ENCODE measurements at places on chromosomes 7 and 10.

- DNase-seq = no peak
These were observed 107.9 kb upstream of the FRMD4A start for GRCh38 chr10:14438576-14438975.

DNA sequence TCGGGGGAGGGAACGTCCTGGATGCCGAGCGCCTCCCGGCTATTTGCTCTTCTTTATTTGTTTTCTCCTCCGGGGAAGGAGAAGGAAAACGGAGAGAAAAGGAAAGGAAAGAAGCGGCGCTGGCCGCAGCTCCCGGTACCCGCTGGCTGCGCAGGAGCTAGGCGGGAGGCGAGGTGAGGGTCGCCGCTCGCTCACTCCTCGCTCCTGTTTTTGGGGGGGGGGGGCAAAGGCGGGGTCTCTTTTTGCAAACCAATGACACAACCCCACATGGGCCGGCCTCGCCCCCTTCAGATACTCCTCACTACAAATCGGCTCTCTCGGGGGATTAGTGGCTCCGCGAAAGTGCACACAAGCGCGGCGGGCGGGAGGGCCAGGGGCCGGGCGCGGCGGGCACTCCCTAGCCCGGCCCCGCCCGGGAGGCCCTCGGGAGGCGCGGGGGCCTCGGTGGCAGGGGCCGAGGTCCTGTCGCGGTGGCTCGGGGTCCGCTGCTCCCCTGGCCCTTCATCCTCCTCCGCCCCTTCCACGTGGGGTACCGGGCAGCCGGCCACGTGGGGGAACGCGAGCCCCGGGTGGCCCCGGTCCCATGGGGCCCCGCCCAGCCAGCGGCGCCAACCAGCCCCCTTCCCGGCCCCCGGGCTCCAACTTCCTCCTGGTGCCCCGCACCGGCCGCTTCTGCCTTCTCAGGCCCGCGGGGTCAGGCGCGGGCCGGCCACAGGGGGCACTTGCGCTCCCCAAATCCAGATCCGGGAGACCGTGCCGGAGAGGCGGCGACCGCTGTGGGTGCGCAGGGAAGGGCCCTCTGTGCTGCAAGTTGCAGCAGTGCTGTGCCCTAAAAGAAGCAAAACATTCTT lies 718 bp upstream of the CTBP2 start:
- DNase-seq = no peak

DNA sequence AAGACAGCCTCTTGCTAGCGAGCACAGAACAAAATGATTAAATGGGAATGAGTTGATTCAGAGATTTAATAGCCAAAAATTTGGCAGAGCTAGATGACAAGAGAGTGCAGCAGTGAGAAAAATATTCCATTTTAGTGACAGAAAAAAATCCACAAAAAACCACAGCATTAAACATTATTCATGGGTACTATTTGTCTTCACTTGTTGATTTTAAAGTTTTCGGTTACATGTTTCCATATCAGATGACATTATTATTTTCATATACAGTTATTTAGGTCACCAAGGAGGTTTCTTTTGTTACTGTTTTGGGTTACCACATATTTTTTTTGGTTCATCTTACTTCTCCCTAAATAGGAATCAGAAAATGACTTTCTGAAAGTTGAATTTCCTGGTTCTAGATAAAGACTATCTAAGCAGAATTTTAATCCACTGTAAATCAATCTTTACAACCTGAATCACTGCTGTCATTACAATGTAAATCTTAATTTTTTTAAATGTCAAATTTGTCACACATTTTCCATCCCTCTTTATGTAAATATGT lies 87.9 kb downstream of the SVIL start:
- no peak for DNase-seq

DNA sequence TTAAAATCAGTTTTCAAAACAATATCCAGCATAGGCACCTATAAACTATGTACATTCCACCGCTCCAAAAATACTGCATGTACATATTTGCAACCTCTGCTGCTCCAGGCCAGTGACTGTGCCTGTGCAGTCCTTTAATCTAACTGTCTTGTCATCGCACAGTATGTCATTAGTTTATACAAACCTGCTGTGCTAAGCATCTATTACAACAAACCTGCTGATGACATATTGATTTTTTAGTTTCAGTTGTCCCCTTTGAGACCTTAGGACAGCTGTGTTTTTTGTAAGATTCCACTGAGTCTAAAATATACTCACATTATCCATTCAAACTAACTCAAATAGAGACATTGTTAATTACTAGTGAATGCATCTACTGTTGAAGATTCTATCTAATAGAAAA lies 33.1 kb downstream of the SEMA3C start:
- DNase-seq = no peak

DNA sequence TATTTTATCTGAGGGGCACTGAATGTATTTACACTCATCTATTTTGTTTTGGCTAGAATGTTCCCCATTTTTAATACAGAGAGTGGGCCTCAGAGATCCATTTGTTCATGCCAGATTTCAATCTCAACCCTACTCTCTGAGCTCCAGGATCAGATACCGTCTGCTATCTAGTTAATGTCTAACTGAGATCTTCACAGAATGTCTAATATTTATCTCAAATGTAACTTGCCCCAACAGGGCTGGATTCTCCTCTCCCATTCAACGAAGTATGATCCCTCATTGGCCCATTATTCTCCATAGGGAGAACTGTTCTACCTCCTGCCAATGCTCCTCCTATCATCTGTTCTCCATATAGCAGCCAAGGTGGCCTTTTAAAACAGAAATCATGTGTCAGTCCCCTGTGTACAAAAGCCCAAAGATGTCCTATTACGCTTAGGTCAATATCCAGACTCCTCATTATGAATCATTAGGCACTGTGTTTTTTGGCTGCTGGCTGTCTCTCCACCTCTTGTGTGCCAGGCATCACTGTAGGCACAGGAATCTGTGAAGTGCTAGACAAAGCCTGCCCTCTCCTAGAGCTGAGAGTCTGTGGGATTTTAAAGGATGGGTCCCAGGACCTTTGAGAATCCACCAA lies 169.3 kb upstream of the AGK start:
- DNase-seq = no peak
